ENCODE measurements at places on chromosomes 5 and 9.

- no peak for DNase-seq
Measured at GRCh38 chr5:36717131-36717695, 110.8 kb downstream of the SLC1A3 start.

DNA sequence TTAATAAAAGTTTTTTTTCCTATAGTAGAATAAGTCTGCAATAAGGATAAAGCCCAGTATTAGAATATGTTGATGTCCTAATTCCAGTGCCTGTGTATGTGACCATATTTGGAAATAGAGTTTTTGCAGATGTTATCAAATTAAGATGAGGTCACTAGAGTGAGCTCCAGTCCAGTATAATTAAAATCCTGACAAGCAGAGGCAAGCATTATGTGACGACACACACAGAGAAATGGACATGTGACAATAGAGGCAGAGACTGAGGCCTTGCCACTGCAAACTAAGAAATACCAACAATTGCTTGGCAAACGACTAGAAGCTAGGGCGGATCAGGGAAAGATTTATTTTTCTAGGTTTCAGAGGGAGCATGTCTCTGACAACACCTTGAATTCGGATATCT lies 216.4 kb upstream of the CYLC2 start:
- DNase-seq = no peak

- DNase-seq = no peak
Measured at GRCh38 chr9:83367326-83367725, 170.9 kb downstream of the FRMD3 start.

- DNase-seq = no peak
Measured at GRCh38 chr5:173451031-173451430, 122.8 kb upstream of the STC2 start.

DNA sequence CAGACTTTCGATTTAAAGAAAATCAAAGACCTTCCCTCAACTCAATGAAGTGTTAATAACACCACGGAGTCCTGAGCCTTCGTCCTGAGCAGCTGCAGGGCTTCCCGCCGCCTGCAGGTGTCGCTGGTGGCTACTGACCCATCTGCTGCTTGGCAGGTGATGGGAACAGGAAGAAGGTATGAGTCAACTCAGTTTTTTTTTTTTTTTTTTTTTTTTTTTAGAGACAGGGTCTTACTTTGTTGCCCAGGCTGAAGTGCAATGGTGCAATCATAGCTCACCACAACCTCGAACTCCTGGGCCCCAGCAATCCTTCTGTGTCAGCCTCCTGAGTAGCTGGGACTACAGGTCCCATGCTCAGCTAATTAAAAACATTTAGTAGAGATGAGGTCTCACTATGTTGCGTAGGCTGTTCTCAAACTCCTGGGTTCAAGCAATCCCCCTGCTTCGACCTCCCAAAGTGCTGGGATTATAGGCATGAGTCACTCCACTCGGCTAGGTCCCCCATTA lies 185.7 kb upstream of the IL12B start:
- peak; percentile 79 for DNase-seq

DNA sequence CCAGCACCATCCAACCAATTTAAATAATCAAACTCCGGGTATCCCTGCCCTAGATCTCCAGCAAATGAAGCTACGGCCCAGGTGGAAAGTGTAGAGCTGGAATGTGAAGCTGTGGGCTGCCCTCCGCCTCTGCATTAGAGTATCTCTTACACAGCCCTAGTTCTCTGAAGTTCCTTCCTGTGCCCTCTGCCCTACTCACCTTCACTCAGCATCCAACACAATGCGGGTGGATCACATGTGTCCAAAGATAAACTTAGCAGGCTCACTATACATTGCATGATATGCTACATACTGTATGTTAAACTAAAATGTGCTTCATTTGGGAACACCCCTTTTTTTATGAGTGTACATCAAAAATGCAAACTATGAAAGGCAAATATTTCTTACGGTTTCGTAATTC lies 70.0 kb upstream of the RAD23B start:
- DNase-seq = no peak

GRCh38 chr5:32298059-32298415 lies 14.7 kb downstream of the MTMR12 start:
- DNase-seq = no peak

DNA sequence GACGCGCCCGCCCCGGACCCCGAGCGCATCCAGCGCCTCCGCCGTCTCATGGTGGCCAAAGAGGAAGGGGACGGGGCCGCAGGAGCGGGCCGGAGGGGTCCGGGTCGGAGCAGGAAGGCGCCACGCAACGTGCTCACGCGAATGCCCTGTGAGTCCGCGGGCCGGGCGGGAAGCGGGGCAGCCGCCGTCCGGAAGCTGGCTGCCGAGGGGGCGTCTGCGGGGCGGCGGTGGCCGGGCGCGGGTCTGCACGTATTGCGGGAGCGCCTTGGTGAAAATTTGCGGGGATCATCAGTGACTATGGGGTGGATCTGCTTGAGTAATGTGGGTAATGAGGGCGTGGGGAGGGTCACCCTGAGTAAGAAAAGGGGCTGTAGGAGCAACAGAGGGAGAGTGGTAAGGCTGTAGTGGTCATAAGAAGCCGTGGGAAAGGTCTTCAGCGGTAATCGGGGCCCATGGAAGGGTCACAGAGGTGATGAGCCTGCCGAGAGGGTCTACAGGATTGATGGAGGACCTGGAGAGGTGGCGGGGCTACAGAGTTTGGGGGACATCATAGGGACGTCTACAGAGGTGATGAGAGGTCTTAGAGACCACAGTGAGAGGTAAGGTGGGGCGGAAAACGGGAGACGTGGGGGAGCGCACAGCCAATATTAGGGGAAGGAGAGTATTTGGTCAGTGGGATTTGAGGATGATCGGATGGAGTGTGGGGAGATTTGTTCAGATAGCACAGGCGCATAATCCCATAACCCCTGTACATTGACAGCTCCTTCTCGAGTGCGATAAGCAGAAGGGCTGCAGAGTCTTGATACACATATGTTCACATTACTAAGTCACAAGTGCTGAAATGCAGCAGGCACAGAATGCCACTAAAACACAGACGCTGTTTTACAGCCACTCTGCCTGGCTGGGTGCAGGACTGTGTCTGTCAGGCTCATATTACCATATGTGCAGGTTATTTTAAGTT lies 819 bp downstream of the LSM11 start:
- no peak for DNase-seq

- no peak for DNase-seq
Measured at GRCh38 chr5:9445826-9446388, 100.0 kb downstream of the SEMA5A start.

- DNase-seq = no peak
Measured at GRCh38 chr5:12999667-13000066, 944.8 kb downstream of the DNAH5 start.

DNA sequence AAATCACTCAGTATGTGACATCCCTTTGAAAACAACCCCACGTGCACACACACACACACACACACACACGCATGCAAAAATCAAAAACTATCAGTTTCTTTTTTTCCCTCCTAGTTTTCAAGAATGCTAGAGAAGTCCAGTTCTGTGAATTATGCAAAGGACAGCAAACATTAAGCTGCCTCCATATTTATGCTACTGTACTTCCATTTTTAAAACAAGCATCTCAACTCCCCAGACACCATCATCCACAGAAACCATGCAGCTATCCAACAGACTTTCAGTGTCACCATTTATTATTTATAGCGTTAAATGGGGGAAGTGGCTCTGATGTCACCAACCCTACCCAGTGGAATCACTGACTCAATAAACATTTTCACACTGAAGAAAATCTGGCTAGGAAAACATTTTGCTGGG lies 1.6 kb downstream of the FBXW11 start:
- no peak for DNase-seq

- DNase-seq = no peak
Measured at GRCh38 chr5:125316915-125317535, 570.6 kb upstream of the ZNF608 start.

DNA sequence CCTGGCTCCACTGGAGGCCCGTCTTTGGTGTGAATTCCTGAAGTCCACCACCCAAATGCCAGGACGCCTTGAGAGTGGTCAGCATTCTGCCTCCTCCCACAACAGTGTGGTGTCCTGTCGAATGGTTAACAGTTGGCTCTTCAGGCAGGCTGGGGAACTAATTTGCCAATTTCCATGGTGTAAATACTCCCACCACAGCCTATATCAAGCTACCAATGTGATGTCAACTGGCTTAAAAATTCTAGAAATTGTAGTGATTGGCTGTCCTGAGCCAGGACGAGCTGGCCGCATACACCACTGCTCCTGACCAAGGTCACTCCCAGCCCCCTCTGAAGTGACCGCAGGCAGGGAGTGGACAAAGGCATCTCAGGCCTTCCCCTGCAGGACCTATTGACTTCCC lies 11.1 kb downstream of the UNC5A start:
- no peak for DNase-seq

DNA sequence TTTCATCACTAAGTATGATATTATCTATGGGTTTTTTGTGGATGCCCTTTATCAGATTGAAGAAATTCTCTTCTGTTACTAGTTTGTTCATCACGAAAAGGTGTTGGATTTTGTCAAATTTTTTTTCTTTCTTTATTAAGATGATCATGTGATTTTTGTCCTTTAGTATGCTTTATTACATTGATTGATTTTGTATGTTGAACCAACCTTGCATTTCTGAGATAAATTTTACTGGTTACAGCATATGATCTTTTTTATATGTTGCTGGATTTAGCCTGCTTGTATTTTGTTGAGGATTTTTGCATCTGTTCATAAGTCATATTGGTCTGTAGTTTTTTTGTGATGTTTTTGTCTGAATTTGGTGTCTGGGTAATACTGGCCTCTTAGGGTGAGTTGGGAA lies 42.8 kb downstream of the RAD23B start:
- DNase-seq = no peak
